ENCODE measurements at places on chromosomes 5 and 9.
A peak's percentile ranks its signal among the peaks of the same experiment; 100 is the strongest.

DNA sequence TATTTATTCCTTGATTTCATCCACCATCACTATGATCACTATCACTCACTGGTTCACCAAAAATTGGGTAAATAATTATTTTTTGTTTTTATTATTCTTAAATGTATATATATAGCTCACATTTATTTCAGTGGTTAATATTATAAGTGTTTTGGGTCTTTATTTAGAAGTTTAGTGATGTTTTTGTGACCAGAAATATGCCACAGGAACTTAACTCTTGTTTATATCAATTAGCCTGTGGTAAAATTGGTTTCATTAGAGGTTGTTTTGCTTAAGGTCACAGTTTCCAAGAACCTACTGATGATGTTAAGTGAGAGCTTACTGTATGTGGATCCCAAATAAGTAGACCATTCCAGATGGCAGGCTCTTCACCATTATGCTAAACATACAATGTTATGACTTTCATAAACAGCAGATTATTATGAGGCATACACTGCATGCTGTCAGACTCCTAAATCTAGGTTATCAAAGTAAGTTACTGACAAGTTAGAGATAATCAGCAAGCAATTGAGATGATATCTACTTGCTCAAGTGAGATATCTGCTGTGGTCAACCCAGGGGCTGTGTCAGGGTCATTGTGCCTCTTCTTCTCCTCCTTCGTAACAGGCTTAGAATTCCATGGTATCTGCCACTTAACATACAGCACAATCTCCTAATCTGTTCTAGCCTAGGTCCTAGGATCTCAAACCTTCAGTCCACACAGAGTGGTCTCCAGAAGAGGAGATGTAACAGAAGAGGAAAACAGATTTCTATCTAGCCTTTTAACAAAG lies 57.6 kb downstream of the NR3C1 start:
- no peak for DNase-seq

DNA sequence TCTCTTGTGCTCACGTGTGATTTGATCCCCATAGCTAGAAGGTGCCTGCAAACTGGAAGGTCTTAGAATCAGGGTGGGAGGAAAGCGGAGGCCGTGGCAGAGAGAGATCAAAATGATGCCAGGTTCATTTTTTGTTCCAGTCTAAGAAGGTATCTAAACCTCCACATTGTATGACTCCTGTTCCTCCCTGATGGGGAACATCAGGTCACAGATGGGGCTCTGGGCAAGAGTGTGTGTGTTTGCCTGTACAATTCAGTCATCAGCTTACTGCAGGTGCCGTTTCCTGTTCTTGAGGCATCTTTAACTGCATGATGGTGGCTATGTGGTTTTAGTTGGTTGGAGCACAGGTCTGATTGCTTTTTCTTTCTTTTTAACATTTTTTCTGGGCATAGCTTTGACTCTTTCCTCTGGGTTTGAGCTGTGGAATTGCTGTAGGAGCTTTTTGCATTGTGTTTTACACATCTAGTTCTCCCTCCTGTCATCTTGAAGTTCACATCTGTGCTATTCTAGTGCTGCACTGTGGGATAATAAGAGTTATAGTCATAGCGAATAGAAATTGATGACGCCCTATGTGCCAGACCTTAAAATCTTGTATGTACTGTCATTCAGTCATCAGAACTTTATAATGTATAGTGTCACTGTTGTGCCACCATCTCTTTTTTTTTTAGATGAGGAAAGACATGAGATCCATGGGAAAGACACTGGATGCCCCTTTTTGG lies 30.8 kb downstream of the ARHGAP26 start:
- DNase-seq = peak; percentile 58

GRCh38 chr9:111161015-111161415 lies 122.7 kb upstream of the LPAR1 start:
- DNase-seq = no peak

DNA sequence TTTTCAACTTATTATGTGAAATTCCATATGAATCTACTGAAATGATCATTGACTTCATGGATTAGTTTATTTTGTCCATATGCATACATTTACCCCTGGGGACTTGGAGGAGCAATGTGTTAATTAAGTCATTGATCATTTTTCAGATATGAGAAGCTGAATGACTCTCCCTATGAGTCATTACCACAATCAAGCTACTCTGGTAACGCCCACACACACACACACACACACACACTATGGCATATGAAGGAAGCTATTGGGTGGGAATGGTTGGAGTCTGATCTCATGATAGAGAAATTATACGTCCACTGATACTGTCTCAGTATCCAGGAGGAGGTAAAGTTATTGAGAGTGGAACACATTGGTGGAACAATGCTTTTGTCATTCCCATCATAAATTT lies 528.9 kb downstream of the AGTPBP1 start:
- no peak for DNase-seq

DNA sequence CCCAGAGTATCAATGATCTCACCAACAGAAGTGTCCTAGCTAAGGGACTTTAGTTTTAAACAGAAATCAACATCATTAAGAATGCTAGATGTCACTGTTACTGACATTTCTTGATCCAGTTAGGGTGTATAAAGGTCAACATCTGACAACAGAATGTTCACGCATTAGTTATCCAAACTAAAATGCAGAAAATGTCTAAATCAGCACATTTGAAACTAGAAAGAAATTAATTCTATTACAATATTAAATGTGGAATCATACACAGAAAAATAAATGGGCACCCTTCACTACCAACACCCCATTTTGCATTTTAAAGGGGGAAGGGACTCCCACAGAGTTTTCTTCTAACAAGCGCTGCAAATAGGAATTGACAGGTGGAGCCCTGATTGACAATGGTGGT lies 24.5 kb downstream of the ELAVL2 start:
- no peak for DNase-seq

DNA sequence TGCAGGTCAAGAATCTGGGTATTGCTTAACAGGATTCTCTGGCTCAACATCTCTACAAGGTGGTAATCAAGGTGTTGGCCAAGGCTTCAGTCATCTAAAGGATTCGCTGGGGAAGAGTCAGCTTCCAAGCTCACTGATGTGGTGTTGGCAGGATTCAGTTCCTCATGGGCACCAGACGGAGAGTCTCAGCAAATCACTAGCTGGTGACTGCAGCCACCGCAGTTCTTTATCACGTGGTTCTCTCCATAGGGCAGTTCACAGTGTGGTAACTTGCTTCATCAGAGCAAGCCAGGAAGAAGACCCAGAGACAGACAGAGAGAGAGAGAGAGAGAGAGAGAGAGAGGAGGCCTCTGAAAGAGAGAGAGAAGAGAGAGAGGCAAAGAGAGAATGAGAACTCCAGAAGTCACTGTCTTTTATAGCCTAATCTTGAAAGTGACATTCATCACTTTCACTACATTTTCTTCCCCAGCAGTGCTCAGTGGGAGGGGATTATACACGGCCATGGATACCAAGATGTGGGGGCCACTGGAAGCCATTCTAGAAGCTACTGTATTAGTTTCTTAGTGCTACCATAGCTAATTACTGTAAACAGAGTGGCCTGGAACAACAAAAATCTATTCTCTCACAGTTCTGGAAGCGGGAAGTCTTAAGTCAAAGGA lies 109.2 kb upstream of the SMIM23 start:
- no peak for DNase-seq
